Muscle of leg (tissue), 16 donors: ENCODE measurements at places on chromosomes 1 and 21.

DNA sequence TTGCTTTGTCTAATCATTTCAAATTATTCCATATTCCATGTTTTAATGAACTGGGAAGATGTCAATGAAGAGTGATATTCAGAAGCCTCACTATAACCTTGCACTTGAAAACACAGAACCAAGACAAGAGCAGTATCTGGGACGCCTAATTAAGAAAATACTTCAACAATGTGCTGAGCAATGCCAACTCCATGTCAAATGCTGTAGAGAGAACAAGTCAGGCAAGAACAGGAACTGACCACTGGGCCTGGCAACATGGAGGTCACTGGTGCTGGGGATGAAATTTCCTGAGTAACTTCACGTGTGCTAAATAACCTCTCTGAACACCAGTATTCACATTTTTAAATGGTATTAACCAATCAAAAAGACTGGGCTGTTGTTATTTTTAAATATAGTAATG is 22.8 kb downstream of the HEATR1 start:
- DNase-seq, result no peak

GRCh38 chr1:167483790-167484189 is 34.5 kb downstream of the CD247 start:
- DNase-seq, result no peak

GRCh38 chr1:205595861-205596260 is 36.0 kb downstream of the ELK4 start:
- no peak for DNase-seq

GRCh38 chr1:111369645-111370044 is 57.9 kb downstream of the OVGP1 start:
- no peak for DNase-seq

- peak; percentile 91 for DNase-seq
These were observed 9.7 kb upstream of the SRP9 start for GRCh38 chr1:225767634-225768540.

GRCh38 chr1:89697383-89697782 is 64.5 kb downstream of the LRRC8C start:
- no peak for DNase-seq

DNA sequence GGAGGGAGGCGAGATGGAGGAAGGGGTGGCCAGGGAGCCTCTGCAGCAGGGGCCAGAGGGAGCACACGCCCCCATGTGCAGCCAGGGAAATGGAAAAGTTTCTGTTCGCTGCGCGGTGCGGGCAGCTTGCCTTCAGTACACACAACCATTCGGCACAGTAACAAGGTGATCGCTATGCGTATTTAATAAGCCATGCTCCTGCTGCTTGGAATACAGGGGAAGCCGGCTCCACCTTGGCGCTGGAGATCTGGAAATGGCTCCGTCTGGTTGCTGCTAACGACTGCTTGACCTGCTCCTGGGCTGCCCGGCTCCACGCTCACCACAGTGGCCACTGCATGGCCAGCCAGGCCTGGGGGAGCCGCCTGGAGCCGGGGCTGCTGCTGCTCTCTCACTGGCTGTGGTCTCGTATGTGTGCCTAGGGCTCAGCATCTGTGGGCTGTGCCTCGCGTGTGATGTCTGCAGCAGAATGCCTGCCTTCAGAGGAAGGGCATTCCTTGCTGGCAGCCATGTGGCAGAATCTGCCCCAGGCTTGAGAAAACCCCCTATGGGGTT is 86.4 kb upstream of the ACTL8 start:
- DNase-seq, result no peak

DNA sequence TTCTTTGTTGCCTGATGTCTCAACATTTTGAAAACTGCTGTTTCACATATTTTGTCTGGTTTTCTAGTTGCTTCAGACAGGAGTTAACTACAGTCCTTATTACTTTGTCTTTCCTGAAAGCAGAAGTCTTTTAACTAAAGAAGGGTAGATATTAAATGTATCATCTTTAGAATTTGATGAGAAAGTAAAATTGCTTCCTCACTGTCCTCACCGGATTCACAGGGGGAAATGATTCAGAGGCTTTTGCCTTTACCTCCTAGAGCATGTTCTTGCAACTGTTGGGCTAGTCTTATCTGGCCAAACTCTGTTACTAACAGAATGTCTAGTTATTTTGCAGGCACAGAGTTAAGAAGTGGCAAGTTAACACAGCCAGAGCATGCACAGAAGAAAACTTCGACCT is 107.2 kb upstream of the VAV3 start:
- DNase-seq, result no peak
